Activated CD4-positive, alpha-beta T cell treated with anti-CD3 and anti-CD28 coated beads for 24 hours (primary cell): ENCODE measurements at places on chromosomes 12 and 14.

DNA sequence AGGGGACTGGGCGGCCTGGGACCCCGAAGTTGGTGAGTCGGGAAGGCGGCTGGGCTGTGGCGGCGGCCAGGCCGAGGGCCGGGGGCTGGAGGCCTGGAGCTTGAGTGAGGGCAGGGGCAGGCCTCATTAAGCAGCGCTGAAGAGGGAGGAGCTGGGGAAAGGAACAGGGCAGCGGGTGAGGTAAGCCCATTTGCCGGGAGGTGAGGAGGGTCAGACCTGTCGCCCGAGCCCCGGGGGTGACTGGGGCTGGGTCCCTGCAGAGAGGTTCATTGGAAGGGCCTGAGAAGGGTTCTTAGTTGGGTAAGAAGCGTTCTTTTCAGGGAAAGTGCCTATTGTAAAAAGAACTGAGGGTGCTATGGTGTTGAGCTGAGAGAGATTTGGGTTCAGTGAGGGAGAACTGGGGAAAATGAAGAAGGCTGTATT lies 441 bp downstream of the RAB5B start:
- DNase-seq, result no peak

DNA sequence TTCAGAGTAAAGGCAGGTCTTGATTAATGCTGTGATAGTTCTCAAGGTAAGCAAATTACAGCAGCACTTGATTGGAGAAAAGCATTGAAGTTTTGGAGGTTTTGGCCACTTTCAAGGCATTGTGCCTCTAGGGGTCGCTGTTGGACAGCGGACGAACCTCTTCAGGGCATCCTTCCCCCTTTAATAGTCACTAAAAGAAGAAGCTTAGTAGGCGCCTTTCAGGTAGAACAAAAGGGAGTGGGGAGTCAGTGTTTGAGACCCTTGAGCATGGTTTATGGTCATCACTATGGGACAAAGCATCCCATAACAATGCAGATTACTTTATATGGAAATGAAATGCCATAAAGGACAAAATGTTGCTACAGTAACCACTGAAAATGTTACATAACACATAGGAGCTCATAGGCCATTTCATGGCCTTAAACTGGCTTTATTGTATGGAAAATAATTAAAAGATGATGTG lies 199.5 kb upstream of the DCN start:
- peak; percentile 83 for DNase-seq

- no peak for DNase-seq
Observed at GRCh38 chr14:23468704-23469126, 788 bp upstream of the NGDN start.

DNA sequence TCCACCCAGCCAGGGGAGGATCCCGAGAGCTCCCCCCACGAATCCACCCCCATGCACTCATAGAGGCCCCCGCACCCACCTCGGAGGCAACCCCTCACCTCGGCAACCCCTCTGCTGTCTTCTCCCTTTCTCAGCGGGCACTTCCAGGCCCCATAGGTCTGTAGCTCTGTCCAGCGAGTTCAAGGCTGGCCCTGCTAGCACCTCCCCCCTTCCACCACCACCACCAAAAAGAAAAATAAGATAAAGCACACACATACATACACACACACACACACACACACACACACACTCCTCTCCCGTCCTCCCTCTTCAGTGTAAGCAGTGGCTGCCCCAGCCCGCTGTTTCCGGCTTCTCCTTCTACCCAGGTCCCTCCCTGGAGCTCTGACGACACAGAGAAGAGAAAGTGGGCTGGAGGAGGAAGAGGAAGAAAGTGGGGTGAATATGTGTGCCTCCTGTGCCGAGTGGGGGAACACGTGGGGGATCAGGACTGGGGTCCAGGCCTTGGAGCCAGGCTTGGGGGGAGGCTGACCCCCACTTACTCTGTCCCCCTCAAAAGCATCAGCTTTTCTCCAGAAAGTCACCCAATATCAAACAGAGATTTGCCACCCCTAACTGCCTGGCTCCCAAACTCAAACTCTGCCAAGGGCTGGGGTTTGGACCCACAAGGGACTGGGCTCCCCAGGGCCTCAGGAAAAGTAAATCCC lies at the start of gene STAT6:
Gene STAT6, minus strand, starts transcription at position 332 of the 704 bp plus-strand sequence. CDS start 3,084 bp downstream, outside the sequence.
- DNase-seq, result peak; percentile 67

DNA sequence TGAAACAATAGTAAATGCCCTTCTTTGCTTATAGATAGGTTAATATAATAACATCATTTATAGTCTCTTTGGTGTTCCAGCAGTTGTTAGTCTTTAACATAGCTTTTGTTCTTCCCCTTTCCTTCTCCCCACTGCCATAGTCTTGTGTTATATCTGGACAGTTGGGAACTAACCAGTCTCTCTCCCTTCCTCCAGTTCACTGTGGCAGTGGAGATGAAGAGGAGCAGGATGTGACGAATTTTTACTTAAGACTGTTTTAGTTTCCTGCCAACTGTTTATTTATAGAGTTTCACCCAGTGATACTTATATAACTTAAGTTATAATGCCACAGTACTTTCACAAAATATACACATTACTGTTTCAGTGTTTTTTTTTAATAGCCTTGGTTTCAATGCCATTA lies 277.4 kb downstream of the PDZRN4 start:
- DNase-seq, result no peak
